ENCODE measurements at places on chromosomes 1 and 21.

DNA sequence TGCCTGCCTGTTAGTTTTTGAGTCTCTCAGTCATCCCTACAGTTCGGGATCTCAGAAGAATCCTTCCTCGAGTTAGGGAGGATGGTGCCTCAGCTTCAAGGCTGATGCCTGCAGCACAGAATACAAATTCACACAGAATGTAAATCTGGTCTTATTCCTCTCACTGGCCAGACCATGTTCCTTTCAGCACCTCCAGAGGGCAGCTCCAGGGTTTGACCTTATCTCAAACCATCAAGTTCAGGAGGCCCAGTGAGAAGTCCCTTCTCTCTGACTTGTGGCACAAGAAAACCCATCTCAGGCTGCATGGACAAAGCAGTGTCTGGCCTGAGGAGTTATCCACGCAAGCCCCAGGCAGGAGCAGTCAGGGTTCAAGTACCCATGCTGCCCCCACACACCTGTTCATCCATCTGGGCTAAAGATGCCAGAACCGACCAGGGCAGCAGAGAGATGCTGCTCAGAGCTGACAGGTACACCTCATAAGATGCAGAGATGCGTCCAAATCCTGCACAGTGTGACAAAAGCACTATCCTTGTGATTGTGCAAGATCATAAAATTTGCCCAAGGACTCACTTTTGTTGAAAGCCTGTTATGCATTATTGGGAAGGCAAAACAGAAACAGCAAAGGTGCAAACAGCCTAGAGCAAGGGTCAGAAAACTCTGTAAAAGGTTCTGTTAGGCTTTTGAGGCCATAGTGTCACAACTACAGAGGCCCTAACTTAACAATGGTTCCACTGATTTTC, 49.8 kb downstream of the BCAR3 start:
- DNase-seq, result no peak

DNA sequence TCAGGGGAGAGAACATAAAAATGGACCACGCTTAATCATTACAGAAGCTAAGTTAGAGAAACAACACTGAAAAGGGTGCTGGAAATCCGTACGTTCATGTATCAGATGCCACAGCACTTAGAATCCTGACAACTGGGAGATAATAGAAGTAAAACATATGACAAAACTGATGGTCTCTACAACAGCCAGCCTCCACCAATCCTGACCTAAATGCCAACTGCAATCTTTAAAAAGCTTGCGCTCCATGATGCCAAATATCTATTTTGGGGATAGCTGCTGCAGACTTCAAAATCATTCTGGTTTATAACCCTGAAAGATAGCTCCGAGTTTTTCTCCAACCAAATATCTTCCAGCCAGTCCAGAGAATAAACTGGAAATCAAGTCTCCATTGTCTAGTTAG, 178.3 kb downstream of the RERE start:
- DNase-seq, result no peak

DNA sequence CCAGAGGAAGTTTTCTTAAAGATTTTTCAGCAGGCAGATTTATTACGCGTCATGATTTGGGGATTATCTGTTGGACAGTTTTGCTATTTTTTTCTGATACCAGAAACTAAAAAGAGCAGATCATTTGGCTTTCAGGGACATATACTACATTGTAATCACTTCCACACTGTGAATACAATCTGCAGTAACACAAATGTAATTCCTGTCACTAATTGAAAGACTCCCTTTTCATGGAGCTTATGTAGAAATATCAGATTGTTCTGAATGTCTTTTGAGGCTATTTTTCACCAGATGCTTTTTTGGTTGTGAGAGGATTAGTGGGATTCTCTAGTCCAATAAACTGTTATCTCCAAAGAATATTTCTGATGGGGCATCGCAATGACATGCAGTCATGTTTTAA, 464.2 kb downstream of the DISC1 start:
- no peak for DNase-seq

GRCh38 chr1:153573351-153573750, 7.7 kb upstream of the S100A2 start:
- DNase-seq, result no peak

- DNase-seq, result no peak
These were observed 63.8 kb upstream of the LYST start for GRCh38 chr1:235930543-235930942.

DNA sequence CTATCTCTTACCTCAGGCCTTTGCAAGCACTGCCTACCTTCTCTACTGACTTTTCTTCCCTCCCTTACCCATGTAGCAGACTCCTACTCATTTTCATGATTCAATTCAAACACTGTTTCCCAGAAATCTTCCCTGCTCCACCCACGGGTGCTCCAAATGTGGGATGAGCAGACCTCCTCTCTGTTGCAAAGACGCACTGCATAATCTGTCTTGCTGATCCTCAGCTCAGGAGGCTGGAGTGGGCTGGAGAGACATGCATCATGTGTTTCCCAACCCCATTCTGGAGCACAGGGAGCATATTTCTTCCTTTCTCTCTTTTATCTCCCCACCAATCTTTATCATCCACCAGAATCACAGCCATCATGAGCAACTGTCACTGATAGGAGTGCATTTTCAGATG, 459.9 kb upstream of the NFIA start:
- DNase-seq, result no peak

- no peak for DNase-seq
These were observed 39.6 kb upstream of the TRABD2B start for GRCh38 chr1:48036710-48037355.

- no peak for DNase-seq
These were observed 4.2 kb upstream of the FAM131C start for GRCh38 chr1:16077406-16078245.

- DNase-seq, result no peak
These were observed 707.8 kb downstream of the USP25 start for GRCh38 chr21:16437586-16437985.

DNA sequence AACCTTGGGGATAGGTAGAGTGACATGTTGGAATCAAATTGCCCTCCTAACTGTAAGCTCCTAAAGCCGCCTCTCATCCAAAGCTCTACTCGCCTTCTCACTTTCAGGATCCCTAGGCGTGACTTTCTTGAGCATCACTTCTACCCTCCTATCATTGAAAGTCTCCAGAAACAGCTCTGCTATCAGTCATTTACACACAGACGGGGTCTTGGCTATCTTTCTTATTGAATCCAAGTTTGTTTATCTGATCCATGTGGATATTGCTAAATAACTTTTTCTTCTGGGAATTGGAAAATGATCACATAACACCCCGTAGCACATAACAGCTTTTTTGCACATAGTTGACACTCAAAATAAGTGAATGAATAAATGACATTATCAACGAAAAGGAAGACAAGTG, 216.4 kb upstream of the KIAA0040 start:
- no peak for DNase-seq

- no peak for DNase-seq
These were observed 217.5 kb downstream of the FAF1 start for GRCh38 chr1:50742523-50742922.

- DNase-seq, result no peak
These were observed 310.3 kb upstream of the SGIP1 start for GRCh38 chr1:66223681-66224080.

- no peak for DNase-seq
These were observed 254.0 kb downstream of the TOMM20 start for GRCh38 chr1:234874291-234875288.

DNA sequence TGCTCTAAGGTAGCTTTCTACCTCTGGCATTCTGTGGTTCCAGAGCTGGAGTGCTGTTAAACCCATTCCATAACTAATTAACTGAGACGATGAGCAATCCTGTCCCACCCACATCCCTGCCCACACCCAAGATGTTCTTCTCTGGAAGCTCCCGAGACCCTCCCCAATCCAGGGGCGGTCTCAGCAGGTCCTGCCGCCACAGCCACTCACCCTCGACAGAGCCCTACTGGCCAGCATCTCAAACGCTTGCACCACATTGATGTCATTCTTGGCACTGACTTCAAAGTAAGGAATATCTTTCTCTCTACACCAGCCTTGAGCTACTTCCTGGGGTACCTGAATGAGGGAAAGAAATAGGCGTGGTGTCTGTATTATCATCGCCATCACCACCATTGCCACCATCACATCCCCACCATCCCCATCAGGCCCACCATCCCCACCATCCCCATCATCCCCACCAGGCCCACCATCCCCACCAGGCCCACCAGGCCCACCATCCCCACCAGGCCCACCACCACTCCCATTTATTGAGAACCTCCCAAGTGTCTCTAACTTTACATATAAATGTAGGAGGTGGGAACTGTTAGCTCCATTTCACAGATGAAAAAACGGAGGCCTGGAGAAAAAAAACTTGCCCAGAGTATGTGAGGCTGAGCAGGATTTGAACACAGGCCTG, 17.7 kb downstream of the RAB7B start:
- DNase-seq, result no peak

DNA sequence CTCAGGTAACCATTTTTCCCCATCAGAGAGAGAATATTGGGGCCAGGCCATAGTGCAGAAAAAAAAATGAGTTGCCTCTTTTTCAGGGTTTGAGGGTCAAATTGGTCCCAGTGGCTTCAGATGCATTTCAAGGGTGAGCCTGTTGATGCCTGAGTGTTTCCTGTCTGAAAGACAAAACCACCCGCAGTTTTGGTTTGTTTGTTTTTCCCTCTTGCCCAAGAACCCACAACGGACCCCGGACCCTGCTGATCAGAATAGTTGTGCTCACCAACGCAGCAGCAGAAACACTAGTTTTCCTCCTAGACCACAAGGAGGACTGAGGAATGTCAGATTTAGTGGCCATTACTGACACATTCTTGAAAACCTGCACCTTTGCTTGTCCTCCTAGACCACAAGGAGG, 1433.1 kb downstream of the PLA2G4A start:
- DNase-seq, result no peak

GRCh38 chr1:157090196-157090647, 9.4 kb downstream of the ETV3L start:
- DNase-seq, result peak; percentile 84

DNA sequence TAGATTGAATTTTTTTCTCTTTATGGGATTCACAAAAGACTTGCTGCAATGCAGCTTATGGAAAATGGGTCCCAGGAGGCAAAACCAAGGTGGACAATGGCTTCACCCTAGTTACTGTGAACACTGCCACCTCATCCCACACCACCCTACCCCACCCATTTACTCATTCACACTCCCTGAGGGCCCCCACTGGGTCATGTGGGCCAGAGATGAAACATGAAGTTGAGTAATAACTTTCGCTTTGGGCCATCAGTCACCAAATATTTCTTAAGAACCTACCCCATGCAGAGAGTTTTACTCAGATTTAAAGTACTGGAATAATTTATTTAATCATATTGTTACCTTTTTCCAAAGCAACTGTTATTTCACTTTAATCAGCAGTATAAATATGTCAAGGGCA, 191.8 kb downstream of the TPR start:
- no peak for DNase-seq

DNA sequence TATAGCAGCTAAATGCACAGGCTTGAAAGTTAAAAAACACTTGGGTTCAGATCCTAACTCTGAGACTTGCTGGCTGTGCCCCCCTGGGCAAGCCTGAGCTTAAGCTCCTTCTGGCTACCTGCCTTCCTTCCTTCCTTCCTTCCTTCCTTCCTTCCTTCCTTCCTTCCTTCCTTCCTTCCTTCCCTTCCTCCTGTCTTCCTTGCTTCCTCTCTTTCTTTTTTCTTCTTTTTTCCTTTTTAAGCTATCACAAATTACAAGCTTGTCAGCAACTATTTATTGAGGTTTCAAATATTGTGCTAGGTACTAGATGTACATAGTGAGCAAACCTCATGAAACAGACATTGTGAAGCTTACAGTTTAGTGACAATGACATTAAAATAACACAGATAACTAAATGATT, 15.1 kb downstream of the SGIP1 start:
- DNase-seq, result no peak

DNA sequence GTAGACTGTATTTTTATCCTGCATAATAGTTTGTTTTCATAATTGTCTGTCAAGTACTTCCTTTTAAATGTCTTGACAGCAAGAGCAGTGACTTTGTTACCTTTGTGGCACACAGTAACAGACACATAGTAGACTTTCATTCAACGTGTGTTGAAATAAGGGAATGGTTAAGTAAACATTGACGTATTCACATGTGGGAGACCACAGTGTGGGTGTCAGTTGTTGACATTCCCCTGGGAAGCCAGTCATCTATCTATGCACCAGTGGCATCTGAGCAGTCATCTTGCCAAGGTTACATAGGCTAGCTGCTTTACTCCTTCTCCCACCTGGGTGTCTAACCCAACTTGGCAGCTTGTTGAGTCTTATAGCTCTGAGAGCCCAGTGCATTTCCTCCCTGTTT, 1.4 kb upstream of the NUP133 start:
- no peak for DNase-seq

GRCh38 chr1:50976111-50976889, 6.3 kb downstream of the CDKN2C start:
- no peak for DNase-seq

DNA sequence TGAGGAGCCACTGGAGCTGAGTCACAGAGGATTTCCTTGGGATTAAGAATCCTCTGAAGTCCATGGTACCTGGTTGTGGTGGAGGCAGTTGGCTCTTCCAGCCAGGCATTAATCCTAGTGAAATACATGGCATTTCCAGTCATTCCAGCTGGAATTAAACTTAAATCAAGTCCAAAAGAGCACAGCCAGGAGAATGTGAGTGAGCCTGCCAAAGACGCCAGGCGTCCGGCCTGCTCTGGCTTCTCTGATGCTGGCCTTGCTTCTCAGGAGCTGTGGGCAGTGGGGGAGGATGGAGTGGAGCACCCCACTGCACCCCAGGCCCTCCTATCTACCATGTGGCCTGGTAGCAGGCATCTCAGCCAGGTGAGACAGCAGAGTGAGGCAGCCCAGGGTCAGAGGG, 23.4 kb upstream of the TENT5C start:
- DNase-seq, result no peak

DNA sequence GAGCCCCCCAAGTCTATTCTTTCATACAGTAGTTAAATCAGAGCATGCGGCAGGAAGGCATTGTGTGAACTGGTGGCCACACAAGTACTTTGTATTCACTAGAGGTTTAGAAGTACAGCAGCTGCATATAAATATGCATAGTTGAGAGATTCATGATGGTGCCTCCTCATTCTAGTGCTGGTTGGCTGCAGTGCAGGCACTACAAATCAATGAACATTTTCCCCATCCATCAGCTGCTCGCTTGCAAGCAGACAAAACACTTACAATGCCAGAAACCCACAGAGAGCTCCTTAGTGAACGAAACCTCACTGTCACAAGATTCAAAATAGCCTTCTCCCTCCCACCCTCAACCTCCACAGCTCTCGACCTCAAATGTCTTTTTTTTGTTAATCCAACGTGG, 726.2 kb downstream of the USP25 start:
- DNase-seq, result no peak

GRCh38 chr1:9066945-9067807, 2.3 kb downstream of the SLC2A5 start:
- DNase-seq, result peak; percentile 28

DNA sequence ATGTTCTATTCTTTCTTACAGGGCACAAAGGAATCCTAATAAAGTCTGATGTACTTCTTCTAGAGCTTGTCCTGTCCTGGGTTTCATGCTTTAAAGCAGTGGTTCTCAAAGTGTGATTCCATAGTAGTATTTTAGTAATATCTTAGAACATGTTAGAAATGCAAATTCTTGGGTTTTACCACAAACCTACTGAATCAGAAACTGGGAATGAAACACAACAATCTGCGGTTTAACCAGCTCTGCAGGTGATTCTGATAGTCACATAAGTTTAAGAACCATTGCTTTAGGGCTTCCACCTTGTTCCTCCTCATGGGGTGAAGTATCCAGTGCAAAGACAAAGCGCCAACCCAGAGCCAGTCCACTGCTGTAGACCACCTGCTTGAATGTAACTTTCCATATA, 41.1 kb downstream of the NGF start:
- no peak for DNase-seq

GRCh38 chr1:12604114-12604874, 13.7 kb downstream of the DHRS3 start:
- DNase-seq, result peak; percentile 71

GRCh38 chr1:151817353-151817730, 12.1 kb upstream of the LINGO4 start:
- DNase-seq, result no peak

Measured in CD4-positive, alpha-beta T cell treated with Interferon alpha-2 for 1 hour (primary cell).